ENCODE measurements at places on chromosomes 16 and 17.

DNA sequence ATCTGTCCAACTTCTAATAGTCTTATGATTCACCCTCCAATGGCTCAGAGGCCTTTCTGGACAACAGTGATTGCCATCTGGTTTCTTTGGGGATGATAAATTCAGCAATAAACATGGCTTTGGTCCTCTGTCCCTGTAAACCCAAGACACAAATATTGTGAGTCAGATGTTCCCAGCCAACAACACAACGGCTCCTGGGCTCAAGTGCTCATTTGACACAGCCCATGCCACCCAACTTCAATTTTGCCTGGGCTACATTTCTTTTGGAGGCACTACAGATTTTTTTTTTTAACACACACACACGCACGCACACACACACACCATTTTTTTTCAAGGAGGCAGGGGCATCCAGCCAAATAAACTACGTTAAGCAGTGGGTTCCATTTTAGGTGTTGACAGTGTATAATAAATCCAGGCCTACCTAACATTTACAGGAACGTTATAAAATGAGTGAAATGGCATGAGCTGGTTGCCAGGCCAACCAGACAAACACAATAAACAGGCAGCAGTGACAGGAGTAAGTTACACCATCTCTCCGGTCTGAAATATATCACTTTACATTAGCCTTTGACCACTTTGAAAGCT, 939.9 kb upstream of the SOX9 start:
- no peak for DNase-seq

DNA sequence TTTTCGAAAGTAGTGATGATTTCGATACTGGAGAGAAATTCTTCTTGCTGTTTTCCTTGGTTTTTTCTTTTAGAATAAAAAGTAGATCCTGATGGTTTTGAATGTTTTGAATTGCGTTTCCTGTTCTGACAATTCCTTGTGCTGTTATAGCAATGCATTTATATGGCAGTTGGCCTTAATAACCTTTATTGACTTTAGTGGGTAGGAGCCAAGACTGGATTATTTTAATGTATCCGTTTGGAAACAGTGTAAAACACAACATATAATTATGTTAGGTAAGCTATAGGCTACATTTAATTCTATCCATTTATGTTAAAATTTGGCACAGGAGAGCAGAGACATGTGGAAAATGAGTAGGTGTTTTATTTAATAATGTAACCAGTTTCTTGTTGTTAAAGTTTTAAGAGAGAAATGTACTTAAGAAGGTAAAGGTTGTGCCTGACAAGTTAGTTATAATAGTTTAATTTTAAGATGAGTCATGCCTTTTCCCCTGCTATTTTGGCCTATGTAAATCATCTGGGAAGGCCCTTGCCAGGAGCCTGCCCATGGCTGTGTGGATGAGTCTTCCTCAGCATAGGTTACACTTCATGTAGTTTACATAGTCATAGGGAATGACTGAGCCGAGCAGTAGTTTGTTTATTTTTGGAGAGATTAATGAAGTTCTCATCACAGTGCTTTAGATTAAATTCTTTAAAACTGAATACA, 189.9 kb downstream of the FTO start:
- DNase-seq, result no peak

DNA sequence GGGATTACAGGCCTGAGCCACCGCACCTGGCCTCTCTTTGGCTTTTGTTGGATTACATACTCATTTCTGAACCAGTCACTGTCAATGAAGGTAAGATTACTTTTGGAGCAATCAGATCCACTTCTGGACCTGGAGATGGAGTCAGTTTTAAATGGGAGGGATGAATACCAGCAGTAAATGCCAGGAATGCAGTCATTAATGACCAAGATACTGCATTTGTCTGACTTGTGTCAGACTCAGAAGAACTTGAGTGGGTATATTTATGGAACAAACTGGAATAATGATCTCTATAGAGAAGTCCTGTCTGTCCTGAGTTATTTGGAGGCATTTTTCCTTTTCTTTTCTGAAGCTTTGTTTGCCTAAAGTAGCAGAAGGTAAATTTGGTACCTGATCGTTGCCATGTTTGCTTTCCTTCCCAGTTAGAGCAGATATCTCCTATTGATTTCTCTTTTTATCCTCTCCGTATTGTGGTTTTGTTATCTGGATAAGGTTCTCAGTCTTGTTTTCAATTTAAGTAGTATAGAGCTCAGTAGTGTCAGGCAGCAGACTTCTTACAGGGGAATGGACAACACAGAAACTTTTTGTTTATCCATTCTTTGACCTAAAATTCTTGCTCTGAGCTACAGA, 10.7 kb downstream of the NLK start:
- DNase-seq, result no peak

DNA sequence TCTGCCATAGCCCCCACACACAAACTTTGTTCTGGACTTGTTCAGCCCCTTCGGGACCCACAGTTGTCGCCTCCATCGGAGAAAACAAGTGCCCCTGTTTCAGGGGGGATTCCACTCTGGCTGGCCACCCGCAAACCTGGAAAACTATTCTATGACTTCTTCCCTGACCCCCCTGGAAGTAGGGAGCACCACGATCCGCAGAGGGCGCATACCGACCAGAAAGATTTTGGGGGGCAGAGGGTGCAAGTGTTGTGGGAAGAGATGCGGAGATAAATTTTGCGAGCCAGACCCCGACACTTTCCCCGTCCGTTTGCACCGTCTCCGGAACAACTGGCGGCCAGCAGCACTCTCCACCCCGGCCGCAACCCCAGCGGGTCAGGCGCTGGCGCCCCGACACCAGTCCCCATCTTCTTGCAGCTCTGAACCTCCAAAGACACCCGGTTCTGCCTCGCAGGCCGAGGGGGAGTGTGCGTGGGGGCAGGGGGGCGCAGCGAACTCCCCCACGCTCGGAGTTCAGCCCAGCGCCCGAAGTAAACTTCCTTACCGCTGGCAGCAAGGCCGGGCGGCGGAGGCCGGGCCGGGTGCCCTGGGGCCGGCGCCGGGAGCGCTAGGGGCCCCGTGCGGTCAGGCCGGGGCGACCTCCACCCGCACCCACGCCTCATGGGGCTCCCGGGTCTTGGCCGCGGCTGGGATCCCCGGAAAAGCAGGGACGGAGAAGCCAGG, 744 bp downstream of the SALL1 start:
- no peak for DNase-seq

GRCh38 chr16:4612977-4613635, 1.6 kb downstream of the UBALD1 start:
- DNase-seq, result no peak

- DNase-seq, result no peak
Observed at GRCh38 chr17:39629898-39630297, 3.1 kb downstream of the PPP1R1B start.

GRCh38 chr16:76483307-76483909, 206.2 kb downstream of the CNTNAP4 start:
- DNase-seq, result no peak

DNA sequence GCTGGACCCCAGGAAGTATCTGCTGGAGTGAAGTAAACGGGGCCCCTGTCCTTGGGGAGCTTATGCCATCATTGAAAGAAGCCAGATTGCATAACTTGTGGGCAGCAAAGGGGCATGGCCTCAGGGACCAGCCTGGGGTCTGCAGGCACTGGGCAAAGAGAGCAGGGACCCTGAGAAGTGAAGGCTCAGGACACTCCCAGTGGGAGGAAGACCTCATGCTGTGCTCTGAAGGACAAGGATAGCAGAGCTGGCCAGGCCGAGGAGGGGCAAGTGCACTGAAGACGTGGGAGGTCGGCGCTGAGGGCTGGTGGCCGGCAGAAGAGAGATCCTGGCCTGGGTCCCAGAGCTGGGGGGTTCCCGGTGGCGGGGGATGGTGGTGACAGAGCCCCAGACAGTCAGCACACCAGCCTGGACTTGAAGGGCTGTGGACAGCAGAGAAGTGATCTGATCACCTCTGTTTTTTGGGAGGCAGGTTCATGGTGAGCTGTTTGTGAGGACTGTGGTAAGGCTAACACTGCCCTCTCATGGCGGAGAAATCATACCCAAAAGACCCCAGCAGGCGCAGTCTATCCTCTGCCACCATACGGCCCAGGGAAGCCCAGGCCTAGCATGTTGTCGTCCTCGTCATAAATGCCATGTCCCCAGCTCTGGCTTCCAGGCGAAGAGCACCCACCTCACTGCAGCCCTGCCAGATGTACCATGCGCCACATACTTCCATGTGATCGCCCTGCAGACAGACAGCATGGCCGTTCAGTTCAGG, 7.1 kb upstream of the CNP start:
- DNase-seq, result peak; percentile 71

- DNase-seq, result no peak
Observed at GRCh38 chr17:77184474-77184873, 43.7 kb downstream of the SEC14L1 start.

- no peak for DNase-seq
Observed at GRCh38 chr17:19785854-19786253, 37.8 kb upstream of the ALDH3A1 start.

DNA sequence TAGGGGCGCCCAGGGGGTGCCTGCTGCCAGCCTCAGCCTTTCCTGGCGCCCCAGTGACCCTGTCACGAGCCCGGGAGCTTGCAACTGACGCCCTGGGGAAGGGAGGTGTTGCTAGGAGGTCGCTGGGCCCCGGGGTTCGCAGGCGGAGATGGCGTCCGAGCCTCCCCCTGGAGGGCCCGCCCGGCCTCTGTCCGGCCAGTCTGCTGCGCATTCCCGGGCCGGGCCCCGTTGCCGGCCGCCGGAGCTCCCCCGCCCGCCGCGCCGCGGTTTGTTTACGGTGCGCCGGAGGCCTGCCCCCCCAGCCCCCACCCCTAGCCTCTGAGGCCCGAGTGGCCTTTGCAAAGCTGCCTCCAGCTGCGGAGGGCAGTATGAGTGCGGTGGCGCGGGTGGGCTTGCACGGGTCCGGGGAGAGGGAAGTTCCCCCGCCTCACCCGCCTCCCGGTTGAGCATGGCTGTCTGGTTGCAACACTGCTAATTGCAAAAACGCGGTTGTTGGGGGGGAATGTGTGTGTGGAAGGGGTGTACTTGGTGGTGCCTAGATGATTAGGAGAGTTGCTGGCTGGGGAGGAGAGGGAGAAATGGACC, 514 bp downstream of the THRA start:
- DNase-seq, result no peak

DNA sequence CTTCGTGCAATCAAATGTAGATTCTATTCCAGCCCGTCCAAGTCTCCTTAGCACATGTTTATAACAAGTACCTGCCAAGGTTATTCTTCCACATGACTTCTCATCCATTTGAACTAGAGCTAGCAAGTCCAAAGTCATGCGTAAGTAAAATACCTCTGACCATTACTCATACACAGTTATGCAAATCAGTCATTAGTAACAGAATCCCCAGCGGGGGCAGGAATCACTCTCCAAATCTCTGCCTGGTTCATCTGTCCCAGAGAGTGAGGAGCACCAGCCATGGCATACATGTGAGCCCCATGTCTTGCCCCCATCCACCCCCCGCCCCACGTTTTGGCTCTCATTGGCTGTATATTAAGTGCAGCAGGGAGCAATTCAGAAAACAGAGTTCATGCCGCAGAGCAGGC, 27.7 kb downstream of the SRL start:
- DNase-seq, result peak; percentile 15

DNA sequence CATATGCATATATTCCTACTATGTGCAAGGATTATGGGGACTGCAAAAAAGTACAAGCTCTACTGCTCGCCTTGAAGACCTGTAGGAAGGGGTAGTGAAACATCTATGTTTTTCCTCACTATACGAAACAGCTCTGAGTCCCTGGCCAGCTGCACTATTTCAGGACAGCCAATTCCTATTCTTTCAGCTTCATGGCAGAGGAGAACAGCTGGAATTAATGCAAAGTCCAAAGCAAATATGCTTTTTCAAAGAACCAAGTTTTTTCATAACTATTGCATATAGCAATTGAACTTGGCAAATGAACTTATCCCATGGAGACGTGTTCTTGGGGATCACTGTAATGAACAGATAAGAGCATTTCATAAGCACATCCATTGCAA, 122.3 kb downstream of the SPACA3 start:
- no peak for DNase-seq

DNA sequence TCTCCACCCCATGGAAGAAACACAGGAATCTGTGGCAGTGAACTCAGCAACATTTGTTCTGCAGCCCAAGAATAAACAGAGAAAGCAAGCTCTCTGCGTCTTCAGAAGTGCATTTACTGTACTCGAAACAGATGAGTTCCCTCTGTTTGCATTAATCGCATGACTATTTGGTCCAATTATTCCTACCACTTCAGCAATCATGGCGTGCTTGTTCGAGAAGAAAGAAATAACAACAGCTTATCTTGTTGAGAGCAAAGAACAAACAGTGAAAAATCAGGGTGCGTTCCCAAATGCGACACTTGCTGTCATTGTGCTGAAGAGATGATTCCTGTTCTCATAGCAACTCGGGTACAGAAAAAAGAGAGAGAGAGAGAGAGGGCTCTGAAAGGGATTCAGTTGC, 445.3 kb upstream of the MAF start:
- no peak for DNase-seq

- DNase-seq, result no peak
Observed at GRCh38 chr16:4233431-4233830, 8.4 kb downstream of the SRL start.

DNA sequence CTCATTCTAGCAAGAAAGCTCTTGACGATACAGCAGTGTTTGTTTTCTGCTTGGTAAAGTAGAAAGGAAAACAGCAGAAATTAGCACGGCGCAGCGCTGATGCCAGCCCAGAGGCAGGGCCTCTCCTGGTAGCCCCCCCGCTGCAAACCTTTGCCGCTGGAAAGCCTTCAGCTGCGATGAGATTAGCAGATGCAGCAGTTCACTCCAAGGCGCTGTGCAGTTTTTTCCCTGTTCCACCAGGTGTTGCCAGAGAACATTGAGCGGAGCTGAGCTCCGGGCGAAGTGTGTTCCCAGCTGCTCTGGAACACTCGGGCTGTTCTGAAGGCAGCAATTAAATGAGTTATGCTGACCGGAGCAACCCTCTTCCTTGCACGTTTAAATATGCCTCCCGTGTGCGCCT, 72.5 kb downstream of the RBFOX1 start:
- DNase-seq, result no peak

GRCh38 chr17:69764146-69764545, 310.9 kb upstream of the KCNJ16 start:
- no peak for DNase-seq

DNA sequence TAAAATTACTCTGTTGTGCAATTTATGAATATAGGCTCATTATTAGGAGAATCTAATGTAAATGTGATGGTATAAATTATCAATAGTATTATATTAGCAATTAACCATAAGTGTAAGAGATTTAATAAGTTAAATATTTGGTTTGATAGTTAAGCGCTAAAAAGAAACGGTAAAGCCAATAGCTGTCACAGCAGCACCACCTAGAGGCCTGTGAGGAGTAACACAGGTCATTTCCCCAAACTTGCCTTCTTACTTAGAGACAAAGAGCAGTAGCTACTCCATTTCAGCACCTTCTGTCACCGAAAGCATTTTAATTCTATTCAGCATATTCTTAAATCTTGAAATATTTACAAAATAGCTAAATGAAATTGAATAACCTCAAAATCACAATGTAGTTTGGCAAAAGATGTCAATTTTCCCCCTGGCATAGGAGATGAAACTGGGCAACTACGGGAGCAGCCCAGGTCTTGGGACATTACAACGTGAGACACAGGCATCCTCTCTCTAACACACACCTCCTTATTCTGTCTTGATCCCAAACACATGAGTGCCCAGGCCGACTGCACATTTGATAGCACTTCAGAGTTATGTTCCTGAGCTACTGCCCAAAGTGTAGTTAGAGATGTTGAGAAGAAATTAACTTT, 14.3 kb upstream of the DYNLRB2 start:
- no peak for DNase-seq

GRCh38 chr16:51753467-51754127, 602.5 kb upstream of the SALL1 start:
- no peak for DNase-seq
